ENCODE measurements at places on chromosomes 7 and 10.

DNA sequence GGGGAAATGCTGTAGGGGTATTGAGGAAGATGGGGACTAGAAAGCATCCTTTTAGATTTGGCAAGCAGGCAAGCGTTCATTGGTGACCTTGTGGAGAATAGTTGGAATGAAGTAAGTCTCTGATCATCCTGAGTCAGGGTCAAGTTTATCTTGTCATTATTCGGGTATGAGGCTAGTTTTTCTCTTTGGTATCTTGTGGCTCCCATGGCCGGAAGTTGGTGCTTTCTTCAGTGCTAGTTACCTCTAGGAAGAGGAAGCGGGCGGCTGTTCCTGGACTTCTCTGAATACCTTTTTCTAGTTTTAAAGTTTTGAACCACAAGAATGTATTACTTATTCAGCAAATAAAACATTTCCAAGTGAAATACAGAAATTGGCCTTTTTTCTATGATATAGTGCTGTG is 9.2 kb downstream of the CREM start:
- no peak for DNase-seq

GRCh38 chr10:1241973-1242935 is 186.1 kb downstream of the WDR37 start:
- DNase-seq, result no peak

GRCh38 chr7:2006231-2006771 is 226.4 kb downstream of the MAD1L1 start:
- DNase-seq, result peak; percentile 3

DNA sequence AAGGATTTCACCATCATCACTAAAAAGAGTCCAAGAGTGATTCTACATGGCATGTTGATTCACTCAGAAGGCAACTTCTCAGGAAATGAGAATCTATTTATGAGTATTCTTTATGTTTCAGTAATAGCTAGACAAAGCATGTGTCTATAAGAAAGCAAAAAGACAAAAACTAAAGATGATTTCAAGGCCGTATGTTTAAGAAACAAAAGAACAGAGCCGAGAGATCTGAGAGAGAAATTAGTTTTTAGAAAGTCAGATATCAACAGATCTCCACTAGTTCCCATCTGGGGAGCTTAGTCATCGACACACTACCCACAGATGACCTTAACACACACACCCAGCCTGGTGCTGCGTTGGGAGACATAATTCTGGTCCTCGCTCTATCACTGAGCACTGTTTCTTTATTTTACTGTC is 21.0 kb downstream of the PIP4K2A start:
- peak; percentile 27 for DNase-seq

DNA sequence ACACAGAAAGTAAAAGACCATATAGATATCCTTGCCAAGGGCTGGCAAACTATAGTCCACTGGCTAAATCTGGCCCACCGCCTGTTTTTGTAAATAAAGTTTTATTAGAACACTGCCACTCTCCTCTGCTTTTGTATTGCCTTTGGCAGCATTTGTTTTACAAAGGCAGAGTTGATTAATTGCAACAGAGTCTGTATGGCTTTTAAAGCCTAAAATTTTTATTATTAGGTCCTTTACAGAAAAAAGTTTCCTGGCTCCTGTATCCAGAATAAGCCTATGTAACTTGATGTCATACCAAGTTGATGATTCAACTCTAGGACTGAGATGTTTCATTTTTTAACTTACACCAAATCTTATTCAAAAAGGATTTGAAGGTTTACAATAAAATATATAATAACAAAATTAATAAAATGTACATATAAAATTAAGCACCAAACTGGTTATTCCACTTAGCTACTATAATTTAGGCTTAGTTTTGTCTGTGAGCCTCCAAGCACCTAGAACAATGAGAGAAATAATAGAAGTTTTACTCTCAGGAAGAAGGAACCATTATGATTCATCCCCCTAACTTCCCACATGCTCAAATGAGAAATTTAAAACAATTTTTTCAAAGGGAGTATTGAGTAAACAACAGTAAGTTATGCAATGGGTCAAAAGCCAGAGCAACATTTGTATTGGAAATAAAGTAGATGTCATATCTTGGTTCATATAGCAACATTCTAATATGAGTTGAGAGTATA is 31.9 kb downstream of the CPED1 start:
- no peak for DNase-seq

All from activated naive CD4-positive, alpha-beta T cell treated with anti-CD3 and anti-CD28 coated beads, Interleukin-2, amount 50 U/mL, for 16 hours (primary cell).